Pancreas (tissue), 10 donors: ENCODE measurements at places on chromosomes 6 and 20. TPM values are rescaled to one million over a fixed set of nuclear protein-coding genes. Genes with fewer than 3 reads are reported as not detected.

- H3K36me3 ChIP-seq = no peaks in the 10 kb centered on the region
- H3K27me3 ChIP-seq = no peaks in the 10 kb centered on the region
- H3K27ac ChIP-seq = no peak overlapping the region
- DNase-seq = no peak
These were observed 22.1 kb downstream of the L3MBTL1 start for GRCh38 chr20:43529457-43530153.

DNA sequence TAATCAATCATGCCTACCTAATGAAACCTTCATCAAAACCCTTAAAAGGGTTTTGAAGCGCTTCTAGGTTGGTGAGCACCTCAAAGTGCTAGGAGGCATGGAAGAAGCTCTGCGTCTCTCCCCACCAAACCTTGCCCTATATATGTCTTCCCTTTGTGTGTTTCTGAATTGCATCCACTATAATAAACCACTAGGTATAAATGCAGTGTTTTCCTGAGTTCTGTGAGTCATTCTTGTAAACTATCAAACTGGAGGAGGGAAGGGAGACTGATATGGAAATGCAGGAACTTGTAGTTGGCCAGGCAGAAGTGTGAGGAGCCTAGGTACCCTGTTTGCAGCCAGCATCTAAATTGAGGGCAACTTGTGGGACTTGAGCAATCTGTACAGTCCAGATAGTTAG is 698.8 kb downstream of the DOK5 start:
- H3K4me1 ChIP-seq = no peaks in the 10 kb centered on the region
- no peak overlapping the region for H3K4me3 ChIP-seq
- H3K27ac ChIP-seq = no peak overlapping the region
- no peak for DNase-seq
- no peaks in the 10 kb centered on the region for H3K36me3 ChIP-seq

DNA sequence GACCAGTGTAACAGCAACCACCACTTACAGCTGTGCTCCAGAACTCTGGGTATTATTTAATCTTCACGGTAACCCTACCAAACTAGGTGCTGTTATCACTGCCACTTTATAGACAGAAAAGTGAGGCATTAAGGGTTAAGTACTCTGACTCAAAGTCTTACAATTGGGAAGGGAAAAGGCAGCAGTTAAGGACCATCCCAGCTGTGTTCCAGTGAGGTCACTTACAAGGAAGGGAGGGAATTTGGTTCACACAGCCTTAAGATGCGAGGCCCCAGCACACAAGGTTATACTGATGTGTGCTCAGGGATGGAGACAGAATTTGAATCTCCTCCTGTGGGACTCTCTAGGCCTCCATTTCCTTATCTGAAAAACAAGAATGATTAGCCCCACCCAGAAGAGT is 46.7 kb downstream of the TRERF1 start:
- no peak for DNase-seq
- H3K27me3 ChIP-seq = no peaks in the 10 kb centered on the region
- H3K4me1 ChIP-seq = no peaks in the 10 kb centered on the region
- H3K4me3 ChIP-seq = no peak overlapping the region
- no peak overlapping the region for H3K27ac ChIP-seq

GRCh38 chr6:30542915-30543314 is 13.4 kb downstream of the GNL1 start:
- no peak for DNase-seq
- H3K4me1 ChIP-seq = peaks cover 3% of the 10 kb centered on the region
- H3K36me3 ChIP-seq = peaks cover 10% of the 10 kb centered on the region
- H3K27me3 ChIP-seq = no peaks in the 10 kb centered on the region

TP53TG5 gene
- polyA plus RNA-seq = not detected

DNA sequence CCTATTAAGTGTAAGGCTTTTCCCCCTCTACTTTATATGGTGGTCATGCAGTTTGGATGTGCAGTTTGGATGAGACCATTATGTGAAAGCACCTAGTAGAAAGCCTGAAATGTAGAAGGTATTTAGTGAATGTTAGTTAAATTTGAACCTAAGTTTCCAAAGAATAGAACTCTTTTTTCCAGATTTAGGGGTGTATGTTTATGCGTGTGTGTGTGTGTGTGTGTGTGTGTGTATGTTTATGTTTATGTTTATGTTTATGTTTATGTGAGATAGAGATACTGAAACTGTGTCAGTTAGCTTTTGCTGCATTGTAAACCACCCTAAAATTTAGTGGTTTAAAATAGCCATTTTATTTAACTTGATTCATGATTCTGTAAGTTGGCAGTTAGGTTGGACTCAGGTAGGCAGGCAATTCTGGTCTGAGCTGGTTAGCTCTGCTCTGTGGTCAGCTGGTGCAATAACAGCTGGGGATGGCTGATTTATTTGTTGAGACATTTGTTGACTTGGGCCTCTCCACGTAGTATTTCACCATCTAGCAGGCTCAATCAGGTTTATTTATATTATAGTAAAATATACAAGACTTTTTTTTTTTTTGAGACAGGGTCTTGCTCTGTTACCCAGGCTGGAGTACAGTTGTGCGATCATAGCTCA is 54.0 kb downstream of the STK4 start:
- no peaks in the 10 kb centered on the region for H3K36me3 ChIP-seq
- no peak overlapping the region for H3K27ac ChIP-seq
- no peak for DNase-seq
- H3K4me1 ChIP-seq = no peaks in the 10 kb centered on the region

GRCh38 chr6:36492092-36492491 is 49.3 kb downstream of the KCTD20 start:
- DNase-seq = no peak
- H3K27me3 ChIP-seq = no peaks in the 10 kb centered on the region
- no peak overlapping the region for H3K4me3 ChIP-seq
- no peaks in the 10 kb centered on the region for H3K4me1 ChIP-seq
- no peaks in the 10 kb centered on the region for H3K36me3 ChIP-seq

SCRT2 gene
- 0.63 TPM for polyA plus RNA-seq

DNA sequence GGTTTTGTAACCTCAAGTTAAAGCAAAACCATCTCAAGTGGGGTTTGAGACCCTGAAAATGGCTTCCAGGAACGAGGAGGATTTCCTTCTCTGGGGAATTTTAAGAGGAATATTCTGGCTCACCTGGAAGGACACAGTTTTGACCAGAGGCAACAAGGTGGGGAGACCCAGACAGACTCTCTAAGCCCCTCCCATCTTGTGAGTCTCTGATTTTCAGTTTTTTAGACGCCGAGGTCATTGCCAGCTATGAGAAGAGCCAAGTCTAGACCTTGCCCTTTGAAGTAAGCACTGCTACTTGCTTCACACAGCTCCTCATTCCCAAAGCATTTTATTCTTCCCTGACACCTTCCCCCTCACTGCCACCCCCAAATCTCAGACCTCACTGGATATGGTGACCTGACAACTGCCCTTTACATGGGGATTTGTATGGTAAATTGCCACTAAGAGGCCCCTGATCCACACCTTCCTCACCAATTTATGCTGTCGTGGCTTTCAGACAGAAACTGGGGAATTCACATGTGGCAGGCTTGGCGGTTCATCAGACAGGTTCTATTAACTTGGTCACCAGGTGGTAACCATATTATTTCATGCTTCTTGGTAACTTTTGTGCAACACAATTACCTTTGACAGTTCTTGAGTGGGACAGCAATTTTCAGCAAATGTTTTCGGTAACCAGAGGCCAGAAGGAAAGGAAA is 116.2 kb downstream of the ISM1 start:
- H3K4me1 ChIP-seq = no peaks in the 10 kb centered on the region
- no peak overlapping the region for H3K27ac ChIP-seq

DNA sequence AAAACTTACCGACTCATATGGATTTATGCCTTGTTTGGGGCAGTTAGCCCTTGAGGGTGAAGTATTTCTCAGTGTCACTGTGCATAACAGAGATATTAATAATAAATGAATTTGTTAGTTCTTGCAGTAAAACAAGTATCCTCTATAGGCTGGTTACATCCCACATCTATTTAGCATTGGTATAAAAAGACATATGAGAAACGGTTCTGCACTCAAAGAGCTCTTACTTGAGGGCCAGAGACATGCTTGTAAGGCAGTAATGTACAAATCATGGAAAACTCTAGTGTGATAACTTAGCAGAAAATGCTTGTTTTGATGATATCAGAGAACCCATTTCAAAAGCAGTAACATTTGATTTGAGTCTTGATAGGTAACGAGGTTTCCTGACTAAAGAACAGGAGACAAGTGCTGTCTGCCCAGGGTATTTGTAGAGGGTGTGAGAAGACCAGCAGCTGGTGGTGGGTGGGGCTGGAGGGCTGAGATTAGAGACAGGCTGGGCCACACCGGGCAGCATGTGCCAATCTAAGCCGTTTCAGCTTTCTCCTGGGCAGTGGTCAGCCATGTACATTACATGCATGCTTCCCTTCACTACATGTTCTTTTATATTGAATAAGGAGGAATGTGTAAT is 46.3 kb downstream of the TULP4 start:
- H3K27me3 ChIP-seq = no peaks in the 10 kb centered on the region
- no peaks in the 10 kb centered on the region for H3K36me3 ChIP-seq
- H3K4me3 ChIP-seq = no peak overlapping the region

DNA sequence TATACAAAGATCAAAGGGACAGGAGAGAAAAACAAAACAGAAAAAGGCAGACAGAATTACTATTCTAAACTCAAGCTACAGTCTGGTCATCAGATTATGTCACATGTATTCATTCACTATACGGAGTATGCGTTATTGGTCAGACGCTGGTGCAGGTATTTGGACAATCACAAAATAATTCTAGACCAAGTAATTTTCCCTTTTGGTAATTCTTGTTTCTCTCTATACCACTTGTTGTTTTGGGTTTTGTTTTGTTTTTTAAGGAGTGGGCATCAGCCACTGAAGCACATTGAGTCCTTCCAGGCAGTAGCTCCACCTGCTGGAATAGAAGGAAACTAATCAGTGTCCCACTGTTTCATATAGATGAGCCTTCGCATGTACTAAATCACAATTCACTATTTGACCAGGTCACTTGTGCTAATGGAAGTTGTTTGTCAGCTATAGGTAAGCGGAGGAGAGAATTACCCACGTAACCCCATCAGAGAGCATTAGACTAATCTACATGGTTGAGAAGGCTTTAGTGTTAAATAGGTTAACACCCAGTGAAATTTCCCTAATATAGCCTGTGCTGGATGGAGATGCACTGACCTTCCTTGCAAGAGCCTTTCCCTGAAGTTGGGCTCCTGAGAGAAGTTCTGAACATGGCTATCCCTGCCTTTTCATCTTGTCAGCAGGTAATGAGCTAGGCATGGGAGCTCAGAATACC is 77.9 kb downstream of the TNFAIP3 start:
- DNase-seq = no peak
- no peak overlapping the region for H3K27ac ChIP-seq
- no peak overlapping the region for H3K4me3 ChIP-seq
- H3K27me3 ChIP-seq = no peaks in the 10 kb centered on the region
- no peaks in the 10 kb centered on the region for H3K4me1 ChIP-seq

MCCD1 gene
- polyA plus RNA-seq = not detected

DNA sequence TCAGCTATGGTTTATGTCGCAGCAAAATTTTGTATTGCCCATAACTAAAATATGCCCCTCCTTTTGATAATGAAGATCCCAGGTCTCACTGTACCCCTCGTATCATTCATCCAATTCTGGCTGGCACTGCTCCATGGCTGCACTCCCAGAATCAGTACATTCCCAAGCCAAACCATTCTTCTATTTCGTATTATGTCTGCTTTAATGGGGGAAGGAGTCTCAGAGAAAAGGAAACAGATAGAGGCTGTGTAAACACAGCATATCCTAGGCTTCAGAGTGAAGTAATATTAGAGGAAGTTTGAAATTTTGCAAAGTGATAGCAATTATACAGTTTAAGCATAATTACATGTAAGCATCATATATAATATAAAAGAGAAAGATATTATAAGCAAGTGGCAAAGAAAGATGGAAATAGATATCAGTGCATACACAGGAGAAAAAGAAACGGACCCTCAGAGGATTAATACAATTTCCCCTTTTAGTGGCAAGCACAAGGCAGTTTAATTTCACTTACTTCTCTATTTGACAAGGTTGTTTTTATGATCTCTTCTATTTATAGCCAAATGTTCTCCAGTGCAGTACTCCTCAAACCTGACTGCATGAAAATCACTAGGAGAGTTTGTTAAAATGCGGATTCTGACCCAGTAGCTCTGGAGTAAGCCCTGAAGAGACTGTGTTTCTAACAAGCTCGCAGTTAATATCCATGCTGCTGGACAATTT is 56.5 kb upstream of the TENT5A start:
- no peak overlapping the region for H3K4me3 ChIP-seq
- no peaks in the 10 kb centered on the region for H3K4me1 ChIP-seq
- no peak for DNase-seq
- H3K27me3 ChIP-seq = no peaks in the 10 kb centered on the region

DNA sequence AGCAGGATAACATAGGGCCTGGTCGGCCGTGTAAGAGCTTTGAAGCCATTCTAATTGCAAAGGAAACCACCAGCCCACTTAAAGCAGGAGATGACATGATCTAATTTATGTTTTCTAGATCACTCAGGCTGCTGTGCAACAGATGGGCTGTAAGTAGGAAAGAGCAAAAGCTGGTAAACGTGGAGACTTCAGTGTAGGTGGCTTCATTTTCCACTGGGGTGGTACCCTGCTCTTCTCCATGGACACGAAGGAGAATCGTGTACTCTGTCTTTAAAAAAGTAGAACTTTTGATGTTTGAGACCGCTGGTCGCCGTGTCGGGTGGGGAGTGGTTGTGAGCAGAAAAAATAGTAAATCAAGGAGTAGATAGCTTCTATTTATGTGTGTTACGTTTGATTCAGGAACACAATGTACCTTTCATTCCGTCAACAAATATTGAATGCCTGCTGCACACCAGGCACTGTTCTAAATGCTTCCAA is 6.4 kb downstream of the CASS4 start:
- H3K4me3 ChIP-seq = no peak overlapping the region
- DNase-seq = no peak
- H3K27ac ChIP-seq = peak overlapping the region; percentile 40
- peaks cover 3% of the 10 kb centered on the region for H3K36me3 ChIP-seq

TMC2 gene
- polyA plus RNA-seq = 0.19 TPM
